Skin of body (tissue), 3 donors: ENCODE measurements at places on chromosomes 13 and 19. TPM values are rescaled to one million over a fixed set of nuclear protein-coding genes. Genes with fewer than 3 reads are reported as not detected.

The CYP2A6 gene
- not detected for total RNA-seq

The NXNL1 gene
- total RNA-seq = not detected

The ZNF223 gene
- total RNA-seq = 7.1 TPM

The KLC3 gene
- 26.0 TPM for total RNA-seq

The COL4A2 gene
- total RNA-seq = 479 TPM

The PEAK3 gene
- total RNA-seq = 0.20 TPM

The ZNF730 gene
- 6.8 TPM for total RNA-seq
